Activated naive CD8-positive, alpha-beta T cell treated with anti-CD3 and anti-CD28 coated beads, Interleukin-2, amount 10 ng/mL, durations not matched to agents 7 days and 5 days (primary cell): ENCODE measurements at places on chromosomes 6 and 20. TPM values are rescaled to one million over a fixed set of nuclear protein-coding genes. Genes with fewer than 3 reads are reported as not detected.
A peak's percentile ranks its signal among the peaks of the same experiment; 100 is the strongest.

DNA sequence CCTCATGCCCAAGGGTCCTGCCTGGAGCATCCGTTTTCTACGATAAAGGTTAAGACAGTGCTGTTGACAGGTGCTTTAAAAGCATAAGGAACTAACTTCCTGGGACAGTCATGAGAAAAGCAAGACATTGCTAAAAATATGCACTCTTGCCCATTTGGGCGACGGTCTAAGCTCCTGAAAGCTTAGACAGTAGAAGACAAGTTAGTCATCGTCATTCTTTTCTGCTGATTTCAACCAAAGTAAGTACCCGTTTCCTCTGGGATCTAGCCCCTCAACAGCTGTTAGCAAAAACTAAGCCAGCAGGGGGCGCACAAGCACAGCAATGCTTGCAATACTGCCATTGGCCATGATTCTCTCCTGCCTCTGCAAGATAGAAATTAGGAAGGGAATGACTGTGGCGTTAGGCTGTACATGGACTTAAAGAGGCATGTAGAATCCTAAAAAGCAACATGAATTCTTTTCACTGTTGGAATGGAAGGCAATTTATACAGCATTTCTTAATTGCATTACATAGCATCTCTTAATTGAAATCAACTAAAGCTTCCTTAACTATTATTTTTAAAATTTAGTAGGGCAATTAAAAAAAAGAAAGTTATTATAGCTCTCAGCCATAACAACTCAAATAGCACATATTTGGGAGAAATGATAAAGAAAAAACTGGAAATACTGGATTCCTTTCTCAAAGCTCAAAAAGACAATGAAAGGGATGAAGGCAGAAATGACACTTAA lies 147.8 kb upstream of the RALGAPA2 start:
- peak; percentile 81 for DNase-seq

- DNase-seq, result no peak
Observed at GRCh38 chr20:13877793-13878192, 93.0 kb downstream of the NDUFAF5 start.

DNA sequence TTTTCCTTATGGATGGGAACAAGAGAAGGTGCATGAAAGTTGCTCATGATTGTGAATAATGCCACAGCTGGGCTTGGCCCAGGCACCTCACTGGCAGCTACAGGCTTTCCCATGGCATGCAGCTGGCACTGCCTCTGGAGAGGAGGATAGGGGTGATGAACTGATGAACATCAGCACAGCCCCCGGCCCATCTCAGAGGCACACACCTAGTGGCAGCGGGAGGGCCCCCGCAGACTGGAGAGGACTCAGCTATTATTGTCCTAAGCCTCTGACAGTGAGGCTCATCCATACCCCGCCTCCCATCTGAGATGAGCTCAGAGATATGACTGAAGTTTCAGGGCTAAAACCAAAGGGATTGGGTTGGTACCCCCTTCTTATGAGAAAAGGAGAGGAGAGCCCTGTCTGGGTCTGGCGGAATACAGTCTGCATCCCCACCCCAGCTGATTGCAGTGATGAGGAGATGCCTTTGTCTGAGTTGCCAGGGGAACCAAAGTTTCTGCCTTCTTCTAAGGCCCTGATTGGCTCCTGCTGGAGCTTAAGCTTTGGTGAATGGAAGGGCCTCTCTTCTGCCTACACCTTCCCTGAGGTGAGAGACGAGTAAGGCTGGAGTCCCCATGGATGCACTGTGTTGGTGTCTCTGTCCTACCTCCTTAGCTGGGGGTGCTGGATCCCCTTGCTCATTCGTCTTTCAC lies 27.6 kb upstream of the EPB41L1 start:
- DNase-seq, result no peak

DNA sequence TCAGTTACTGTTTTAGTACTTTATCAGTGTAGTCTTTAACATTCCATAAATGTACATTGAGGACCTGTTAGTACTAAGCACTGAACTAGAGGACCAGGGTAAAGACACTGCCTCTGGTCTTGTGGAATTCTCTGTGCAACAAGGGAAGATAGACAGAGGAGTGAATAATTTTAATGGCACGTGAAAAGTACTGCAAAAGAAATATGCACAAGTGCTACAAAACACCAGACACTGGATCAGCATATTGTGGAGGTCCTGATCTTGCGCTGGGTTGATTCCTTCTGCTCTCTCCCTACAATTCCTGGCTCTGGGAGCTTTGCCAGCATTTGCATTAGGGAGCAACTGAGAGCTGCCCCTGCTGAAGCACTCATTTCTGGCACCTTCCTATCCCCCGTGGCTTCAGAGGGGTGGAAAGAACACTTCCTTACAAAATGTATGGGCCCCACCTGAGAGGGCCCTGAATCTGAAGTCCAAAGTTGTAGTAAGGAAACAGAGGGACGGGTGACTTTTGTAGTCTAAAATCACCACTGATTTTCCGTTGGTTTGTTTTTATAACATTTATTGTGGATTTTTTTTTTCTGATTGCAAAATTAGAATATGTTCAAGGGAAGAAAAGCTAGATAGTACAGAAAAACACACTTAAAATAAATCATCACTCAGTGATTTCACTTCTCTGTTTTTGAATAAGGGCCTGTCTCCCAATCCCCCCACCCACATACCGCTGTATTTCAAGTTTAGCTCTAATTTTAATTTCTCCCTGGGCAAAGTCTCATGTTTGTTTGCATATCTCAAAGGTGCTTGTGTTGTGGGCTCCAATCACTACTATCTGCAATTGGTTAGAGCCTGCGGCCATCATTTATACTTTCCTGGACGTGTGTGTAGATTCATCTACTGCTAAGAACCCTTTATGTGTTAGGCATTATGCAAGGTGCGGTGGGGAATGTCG lies 4.9 kb downstream of the PKIG start:
- DNase-seq, result no peak

DNA sequence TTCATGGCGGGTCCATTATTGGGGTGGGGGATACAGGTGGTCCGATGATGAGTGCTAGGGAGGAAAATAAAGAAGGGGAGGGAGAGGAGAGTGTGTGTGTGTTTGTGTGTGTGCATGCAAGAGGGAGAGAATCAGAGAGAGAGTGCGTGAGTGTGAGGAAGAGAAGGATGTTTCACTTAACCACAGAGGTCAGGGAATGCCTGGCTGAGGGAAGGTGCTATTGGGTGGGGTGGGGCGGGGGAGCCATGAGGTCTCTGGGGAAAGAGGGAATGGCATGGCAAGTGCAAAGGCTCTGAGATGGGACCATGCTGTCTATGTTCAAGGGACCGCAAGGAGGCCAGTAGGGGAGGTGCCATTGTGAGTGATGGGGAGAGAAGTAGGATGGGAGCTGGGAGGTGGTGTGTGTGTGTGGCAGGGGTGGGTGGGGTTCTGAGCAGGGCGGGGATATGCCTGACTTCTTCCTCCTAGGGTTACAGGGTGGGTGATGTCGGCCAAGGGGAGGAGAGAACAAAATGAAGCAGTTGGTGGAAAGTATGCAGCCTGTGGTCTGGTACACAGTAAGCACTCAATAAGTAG lies 23.0 kb downstream of the CEBPB start:
- DNase-seq, result no peak

DNA sequence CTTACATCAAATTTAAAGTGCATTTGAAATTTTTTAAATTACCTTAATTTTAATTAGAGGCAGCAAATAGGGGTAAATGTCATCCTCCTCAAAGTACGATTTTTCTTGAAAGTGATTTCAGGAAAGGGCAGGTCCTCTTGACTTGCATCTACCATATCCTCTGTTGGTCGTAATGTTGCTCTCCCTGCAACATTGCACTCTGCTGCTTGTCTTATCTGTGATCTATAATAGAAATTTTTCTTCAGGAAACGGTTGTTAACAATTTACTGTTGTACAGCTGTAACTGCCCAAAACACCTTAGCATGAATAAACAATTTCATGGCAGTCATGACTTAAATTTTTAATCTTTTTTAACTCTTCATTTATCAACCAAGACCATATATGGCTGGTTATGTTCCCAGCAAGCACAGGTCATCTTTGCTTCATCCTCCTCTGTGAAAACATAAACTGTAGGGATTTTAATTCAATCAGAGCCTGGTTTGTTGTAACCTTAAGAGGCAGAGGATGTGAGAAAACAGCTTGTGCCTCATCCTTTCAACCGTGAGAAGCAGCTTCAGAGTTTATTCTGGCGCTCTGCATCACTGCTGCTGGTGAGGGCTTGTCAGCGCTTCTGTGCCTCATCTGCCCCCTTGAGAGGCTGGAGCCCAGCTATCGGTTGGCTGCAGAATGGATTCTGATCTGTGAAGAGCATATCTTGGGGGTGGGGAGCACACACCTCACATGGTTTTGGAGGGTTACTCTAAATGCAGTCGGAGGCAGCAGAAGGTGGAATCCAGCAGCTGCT lies 56.0 kb downstream of the CTNNBL1 start:
- DNase-seq, result no peak

DNA sequence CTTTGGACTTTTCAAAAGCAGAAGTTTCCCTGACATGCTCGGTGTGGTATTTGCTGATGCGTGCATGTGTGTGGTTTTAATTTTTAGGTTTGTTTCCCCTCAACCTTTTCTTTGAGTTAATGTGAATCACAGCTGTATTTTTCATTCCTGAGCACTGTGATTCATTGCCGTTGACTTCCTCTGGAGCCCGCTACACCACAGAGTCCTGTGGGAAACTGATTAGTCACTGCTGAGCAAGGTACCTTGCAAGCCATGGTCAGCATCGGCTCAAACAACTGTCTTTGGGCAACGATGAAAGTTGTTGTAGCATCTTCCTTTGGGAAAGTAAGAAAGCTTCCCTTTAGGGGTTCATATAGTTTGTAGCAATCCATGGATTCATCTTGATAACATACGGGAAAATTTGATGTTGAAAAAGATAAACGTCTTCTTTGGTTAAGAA lies 57.5 kb downstream of the RIN2 start:
- no peak for DNase-seq

GRCh38 chr6:39177130-39177529 lies 52.1 kb downstream of the KCNK5 start:
- DNase-seq, result no peak

DNA sequence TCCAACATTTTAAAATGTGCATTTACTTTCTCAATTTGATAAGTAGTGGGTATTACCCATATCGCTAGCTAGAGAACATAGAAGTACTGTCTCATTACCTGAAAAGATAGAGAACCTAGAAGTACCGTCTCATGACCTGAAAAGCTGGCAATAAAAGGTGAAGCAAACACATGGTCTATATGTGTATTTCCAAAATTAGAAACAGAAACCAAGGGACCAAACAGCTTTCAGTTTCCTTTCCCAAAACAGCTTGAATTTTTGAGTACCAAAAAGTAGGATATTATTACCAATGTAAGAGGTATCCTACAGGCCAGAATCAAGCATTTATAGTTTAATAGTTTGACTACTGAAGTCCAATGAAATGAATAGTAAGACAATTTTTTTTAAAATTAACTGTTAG lies 77.2 kb downstream of the KIF13A start:
- no peak for DNase-seq

DNA sequence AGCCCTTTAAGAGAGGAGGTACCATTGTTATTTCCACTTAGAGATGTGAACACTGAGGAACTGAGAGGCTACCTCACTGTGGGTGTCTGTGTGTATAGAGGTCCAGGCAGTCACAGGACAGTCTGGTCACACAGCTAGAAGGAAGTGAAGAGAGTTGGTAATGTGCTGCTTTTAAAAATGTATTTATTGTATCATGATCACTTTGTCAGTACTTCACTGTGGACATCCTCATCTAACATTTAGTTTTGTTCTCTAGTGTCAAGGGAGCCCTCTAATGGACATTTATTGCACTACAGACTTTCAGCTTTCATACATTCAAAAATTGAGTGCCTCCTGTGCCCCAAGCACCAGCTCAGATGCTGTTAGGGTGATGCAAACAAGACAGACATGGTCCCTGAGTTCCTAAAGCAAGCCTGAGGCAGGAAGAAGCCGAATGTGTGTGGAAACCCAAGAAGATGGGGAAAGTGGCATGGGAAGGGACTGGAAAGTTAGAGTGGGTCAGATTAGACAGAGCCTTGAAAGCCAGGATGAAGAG lies 123.0 kb downstream of the SLC16A10 start:
- DNase-seq, result peak; percentile 39

GRCh38 chr6:157559201-157559756 lies 178.3 kb downstream of the ZDHHC14 start:
- DNase-seq, result no peak

DNA sequence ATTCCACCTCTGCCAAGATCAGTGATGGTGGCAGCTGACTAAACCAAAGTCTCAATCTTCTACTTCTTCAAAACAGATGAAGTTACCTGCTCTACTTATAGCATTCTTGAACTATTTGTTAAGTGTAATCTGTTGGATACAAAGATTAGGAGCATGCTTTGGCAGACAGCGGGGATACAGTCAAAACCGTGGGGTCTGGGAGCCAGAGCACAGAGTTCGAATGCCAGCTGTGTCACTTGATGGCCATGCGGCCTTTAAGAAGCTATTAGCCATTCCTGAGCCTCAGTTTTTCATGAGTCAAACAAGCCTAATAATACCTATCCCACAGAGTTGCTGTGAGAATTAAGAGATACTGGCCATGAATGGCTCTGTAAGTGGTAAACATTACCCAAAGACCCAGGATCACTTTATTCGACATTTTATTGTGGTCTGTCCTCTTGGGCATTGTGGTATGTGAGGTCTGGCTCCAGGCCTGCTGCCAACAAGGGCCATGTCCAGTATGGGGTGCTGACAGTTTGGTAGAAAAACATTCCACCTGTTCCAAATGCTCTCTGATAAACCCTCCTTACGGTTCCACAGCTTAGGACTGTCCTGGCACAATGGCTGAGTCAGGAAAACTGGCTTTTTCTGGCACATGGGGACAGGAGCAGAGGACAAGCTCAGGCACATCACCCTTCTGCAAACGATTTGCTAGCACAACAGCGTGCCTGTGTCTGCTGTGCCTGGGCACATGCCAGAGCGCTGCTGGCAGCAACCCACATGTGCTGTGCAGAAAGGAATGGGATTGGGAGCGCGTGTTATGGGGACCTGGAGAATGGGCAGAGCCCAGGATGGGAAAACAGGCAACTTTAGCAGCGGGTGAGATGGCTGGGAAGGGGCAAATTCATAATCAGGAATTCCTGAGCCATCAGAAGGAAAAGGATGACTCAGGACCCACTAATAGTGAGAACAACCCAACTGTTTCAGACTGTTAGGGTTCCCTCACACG lies 15.7 kb upstream of the FAM83C start:
- DNase-seq, result no peak

- DNase-seq, result no peak
Observed at GRCh38 chr6:99645986-99646385, 39.4 kb downstream of the PRDM13 start.

- no peak for DNase-seq
Observed at GRCh38 chr20:38387953-38388352, 41.7 kb downstream of the LBP start.

The WFDC2 gene
- total RNA-seq, result not detected

The HSPA1L gene
- 3.3 TPM for total RNA-seq

The DDO gene
- total RNA-seq, result not detected

The HLA-DRB5 gene
- 0.26 TPM for total RNA-seq

The TFAP2B gene
- not detected for total RNA-seq

The TMEM14A gene
- total RNA-seq, result 18.6 TPM

The SLC26A8 gene
- total RNA-seq, result not detected

The CCN5 gene
- total RNA-seq, result not detected

The LSM2 gene
- total RNA-seq, result 89.9 TPM

The HLA-DQB2 gene
- not detected for total RNA-seq

The LTA gene
- 16.7 TPM for total RNA-seq

The CGA gene
- not detected for total RNA-seq
